CD8-positive, alpha-beta memory T cell (primary cell): ENCODE measurements at places on chromosomes 7 and 10.

DNA sequence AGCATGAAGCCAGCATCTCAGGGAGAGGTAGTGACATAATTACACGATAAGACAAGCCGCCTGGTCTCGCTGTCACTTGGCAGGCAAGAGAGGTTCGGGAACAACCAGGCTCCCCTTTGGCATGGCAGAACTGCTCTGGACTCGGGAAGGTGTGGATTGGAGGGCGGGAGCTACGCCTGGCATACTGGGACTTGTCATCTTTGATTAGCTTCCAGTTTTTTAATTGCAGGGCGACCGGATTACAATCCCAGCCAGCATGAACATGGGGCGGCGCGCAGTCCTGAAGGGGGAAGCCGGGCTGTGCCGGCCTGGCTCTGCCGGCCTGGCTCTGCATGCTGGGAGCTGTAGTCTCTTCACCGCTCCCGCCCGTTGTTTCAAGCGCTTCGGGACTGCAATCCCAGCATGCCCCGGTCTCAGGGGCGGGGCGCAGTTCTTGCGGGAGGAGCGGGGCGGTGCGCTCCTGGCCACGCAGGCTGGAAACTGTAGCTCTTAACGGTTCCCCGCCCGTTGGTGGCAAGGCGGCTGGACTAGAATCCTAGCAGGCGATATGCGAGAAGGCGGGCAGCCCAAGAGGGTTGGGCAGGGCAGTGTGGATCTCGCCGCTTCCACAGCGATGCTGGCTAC, 45.5 kb upstream of the ZNF716 start:
- no peak for DNase-seq

- no peak for DNase-seq
Measured at GRCh38 chr7:70436790-70437350, 695.1 kb upstream of the GALNT17 start.

- no peak for DNase-seq
Measured at GRCh38 chr7:123823898-123824753, 20.8 kb upstream of the HYAL4 start.

- DNase-seq: no peak
Measured at GRCh38 chr10:71667387-71667752, 52.2 kb downstream of the C10orf105 start.

GRCh38 chr10:88886557-88886956, 6.5 kb downstream of the STAMBPL1 start:
- no peak for DNase-seq

GRCh38 chr10:125848371-125848770, 25.0 kb downstream of the BCCIP start:
- no peak for DNase-seq

DNA sequence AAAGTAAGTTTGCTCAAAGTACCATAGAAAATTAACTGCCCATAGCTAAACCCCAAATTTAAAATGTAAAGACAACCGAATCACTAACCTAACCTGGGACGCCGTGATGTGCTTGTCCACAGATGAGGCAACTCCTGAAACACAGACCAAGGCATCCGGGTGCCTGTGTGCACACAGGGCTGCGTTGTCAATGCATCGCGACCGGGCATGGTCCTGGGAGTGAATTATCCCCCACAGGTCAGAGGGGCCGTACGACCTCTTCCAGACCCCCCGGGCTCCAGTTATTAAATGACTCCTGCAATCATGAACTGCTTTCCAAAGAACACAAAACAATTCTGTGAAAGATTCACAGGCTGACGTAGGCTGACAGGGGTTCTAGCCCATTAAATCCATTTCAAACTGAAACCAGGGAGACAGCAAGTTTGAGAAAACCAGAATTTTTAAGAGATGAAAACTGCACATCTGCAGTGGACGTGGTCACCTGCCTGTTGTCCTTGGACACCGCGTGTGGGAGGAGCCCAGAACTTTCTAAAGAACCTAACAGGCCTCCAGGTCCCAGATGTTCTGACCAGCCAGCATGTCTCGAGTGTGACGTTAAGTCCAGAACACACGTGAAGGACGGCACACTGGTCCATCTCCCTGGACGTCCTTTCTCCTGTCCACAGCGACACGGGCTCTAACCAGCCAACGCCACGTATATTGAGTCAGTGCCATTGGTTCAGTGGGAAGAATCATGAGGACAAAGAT, 297.8 kb downstream of the DNAJB6 start:
- DNase-seq: no peak

DNA sequence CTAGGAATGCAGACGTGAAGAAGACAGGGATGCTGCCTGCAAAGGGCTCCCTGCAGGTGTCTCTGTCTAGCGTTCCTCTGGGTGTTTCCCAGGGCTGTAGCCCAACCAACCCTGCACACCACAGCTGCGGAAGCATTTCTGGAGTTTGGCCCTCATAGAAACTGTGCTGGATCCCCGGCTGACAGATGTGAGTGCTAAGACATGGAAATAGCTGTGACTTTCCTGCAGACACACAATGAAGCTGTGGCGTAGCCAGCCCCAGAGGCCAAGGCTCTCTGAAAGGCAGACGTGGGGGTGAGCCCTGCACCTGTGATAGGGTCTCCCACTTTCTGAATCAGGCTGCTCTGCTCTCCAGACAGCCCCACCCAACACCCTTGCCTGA, 44.8 kb downstream of the ADCYAP1R1 start:
- DNase-seq: no peak

GRCh38 chr10:99912041-99912440, 97.7 kb downstream of the DNMBP start:
- no peak for DNase-seq

GRCh38 chr7:25843467-25843866, 308.5 kb upstream of the NFE2L3 start:
- no peak for DNase-seq

- DNase-seq: peak; percentile 30
Measured at GRCh38 chr7:76515999-76516443, 5.7 kb downstream of the UPK3B start.

DNA sequence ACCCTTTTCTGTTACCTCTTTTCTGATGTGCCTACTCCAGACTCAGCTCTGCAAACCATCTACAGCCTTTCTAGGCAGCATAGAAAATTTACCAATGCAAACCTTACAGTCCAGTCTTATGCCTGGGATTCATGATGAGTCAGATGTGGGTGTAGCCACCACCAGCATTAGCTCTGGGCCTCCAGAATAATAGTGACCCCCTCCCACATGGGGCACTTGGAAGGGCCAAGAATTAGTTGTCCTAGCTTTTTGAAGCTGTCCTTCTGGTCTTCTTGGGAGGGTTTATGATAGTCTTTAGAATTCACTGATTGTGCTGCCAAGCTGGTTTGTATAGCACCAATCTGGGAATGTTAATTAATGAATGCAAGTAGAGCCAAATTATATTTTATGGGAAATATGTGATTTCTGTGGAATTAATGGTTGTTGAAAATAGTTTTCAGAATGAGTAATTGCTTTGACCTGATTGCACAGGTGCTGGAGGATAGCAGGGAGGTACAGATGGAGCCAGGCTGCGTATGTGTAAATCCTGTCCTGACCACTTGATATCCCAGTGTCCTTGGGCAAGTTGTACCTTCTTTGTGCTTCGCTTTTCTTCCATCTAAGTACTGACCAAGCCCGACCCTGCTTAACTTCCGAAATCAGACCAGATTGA, 94.8 kb downstream of the CPED1 start:
- no peak for DNase-seq

- no peak for DNase-seq
Measured at GRCh38 chr7:102312317-102312716, 25.6 kb downstream of the SH2B2 start.

- peak; percentile 39 for DNase-seq
Measured at GRCh38 chr10:31759124-31759798, 169.4 kb downstream of the ARHGAP12 start.

DNA sequence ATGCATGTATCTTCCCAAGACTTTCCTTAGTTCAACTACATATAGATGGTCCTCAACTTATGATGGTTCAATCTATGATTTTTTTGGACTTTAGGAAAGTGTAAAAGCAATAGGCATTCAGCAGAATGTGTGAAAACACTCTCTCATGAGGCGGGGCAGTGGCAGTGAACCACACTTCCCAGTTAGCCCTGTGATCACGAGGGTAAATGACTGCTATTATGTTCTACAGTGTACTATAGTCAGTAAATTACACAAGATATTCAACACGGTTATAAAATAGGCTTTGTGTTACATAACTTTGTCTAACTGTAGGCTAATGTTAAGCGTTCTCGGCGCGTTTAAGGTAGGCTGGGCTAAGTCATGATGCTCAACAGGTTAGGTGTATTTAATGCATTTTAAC, 169.3 kb downstream of the AMPH start:
- DNase-seq: no peak

GRCh38 chr7:137209151-137209817, 134.2 kb downstream of the PTN start:
- DNase-seq: no peak

GRCh38 chr10:44437840-44438511, 53.1 kb upstream of the CXCL12 start:
- DNase-seq: no peak

- DNase-seq: no peak
Measured at GRCh38 chr10:94093286-94093905, 99.7 kb downstream of the PLCE1 start.

DNA sequence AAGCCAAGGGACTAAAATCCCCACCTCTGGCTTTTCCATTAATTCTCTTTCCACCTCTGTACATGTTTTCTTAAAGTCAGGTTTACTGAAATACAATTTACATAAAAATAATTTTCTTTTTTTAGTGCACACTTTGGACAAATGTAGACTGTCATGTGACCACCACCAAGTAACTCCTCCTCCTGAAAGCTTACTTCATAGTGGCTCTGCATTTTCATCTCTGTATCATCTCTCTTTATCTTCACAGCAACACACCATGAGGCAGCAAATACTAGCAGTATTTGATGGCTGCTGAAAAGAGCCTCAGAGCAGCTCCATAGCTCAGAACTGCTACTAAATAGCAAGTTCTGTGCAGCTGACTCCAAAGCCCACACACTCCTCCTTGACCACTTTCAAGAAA, 17.3 kb downstream of the WDFY4 start:
- no peak for DNase-seq

DNA sequence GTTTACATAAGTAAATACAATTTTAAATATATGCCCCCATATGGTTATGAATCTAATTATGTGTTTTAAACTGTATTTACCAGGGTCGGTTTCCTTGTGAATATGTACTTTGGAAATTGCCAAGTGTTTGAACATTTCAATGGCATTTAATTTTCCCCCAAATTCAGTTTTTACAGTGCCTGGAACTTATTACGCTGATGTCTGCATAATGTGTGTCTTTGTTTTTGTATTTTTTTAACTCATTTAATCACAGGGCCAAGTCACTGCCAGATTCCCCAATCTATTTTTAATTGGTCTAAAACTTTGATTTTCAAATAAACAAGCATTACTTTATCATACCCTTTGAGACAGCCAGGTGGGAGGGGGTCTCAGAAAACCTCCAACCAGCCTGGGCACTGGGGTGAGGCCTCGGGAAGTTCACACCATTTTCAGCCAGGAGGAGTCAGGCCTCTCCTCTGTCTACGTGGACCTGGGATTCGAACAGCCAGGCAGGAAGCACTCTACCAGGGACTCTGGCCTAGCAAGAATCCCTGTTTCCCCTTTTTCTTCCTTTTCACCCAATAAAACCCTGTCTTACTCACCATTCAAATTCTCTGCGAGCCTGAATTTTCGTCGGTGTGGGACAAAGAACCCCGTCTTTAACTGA, 151.5 kb upstream of the COL1A2 start:
- no peak for DNase-seq

DNA sequence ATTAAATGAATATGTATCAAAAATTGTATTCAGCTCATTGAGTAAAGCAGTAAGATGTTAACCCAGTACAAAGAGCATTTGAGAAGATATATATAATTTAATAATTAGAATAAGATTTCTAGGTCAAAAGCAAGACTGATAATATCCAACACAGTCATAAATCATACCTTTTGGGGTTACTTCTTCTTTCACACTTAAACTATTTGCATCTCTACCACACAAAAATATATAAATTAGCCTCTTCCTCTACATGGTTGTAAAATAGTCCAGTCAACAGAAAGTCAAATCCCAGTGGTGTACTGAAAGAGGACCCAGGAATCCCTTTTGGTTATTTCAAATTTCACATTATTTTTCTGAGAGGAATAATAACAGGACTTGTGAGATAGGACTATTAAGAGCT, 204.6 kb upstream of the INHBA start:
- no peak for DNase-seq

DNA sequence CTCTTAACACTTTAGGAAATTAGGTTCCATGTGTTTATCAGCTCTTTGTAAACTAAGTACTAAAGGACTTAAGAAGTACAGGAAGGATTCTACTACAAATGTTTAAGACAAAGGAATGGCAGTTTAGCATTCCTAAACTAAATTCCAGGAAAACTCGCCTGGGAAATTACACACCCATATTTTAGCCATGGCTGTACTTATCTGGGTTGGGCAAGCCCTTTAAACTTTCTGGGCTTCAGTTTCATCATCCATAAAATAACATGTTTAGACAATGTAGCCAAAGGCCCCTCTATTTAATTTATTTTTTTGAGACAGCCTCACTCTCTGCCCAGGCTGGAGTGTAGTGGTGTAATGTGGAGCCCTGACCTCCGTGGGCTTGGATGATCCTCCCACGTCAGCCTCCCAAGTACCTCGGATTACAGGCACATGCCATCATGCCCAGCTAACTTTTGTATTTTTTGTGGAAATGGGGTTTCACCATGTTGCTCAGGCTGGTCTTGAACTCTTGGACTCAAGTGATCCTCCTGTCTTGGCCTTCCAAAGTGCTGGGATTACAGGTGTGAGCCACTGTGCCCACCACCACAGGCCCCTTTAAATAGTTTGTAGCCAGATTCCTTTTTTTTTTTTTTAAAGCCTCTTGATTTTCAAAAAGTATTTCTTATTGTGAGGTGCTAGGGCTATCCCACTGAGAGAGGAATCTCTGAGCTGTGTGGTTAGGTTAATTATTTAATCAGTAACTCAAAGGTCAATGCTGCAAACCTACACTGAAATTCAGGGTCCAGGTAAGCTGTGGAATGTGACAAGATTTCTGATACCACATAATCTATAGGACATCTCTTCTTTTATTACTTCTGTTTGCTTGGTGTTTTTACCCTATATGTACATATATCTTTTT, 32.1 kb downstream of the TMEM60 start:
- no peak for DNase-seq

DNA sequence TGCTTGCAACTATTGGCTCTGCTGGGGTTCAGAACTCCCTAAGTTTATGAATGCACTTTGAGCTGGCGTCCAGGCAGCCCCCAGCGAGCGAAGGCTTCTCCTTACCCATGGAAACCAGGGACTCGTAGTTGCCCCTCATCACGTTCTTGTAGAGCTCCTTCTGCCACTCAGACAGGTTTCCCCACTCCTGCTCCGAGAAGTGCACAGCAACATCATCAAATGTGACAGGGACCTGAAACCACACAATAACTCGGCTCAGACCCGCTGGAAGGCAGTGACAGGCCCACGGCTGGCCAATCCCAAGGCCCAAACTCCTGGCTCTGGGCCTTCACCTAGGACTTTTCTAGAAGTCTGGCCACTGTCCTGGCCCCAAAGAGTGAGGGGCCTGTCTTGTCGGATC, 6.9 kb downstream of the ZNF777 start:
- no peak for DNase-seq

- no peak for DNase-seq
Measured at GRCh38 chr7:50210706-50211115, 93.8 kb upstream of the IKZF1 start.
